ENCODE measurements at places on chromosomes 7 and 10.

DNA sequence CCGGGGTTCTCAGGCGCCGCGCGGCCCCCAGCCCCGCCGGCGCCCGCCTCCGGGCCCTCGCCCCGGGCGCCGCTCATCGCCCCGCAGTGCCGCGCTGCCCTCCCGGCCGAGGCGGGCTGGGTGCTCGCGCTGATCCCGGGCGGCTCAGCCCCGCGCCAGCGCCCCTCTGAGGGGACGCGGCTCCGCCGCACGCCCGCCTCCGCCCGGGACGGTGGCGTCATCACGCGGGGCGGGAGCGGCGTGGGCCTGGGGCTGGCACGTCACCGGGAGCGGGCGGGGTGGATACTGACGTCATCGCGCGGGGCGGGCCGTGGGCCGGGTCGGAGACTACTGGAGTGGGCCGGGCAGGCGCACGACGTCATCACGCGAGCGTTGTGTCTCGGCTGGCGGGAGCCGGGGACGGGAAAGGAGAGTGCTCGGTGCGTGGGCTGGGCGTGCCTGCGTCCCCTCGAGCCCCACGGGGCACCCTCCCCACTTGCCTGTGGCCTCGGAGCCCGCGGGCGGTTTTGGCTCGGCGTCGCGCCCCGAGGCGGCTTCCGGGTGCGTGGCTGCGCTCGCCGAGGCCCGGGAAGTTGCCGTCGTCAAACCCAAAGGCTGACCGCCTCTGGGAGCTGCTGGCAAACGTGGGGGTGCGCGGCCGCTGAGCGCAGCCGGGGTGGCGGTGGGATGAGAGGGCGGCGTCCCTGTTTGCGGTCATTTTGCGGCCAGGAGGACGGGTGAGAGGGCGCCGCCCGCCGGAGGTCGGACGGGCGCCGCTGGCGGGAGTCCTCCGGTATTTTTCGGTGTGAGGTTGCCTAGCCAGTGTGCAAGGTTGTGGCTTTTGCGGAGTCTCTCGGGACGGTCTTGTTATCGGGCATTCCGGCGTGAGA, at the start of gene ESYT2:
Gene ESYT2 (minus strand): TSS at position 168 of the 869 bp plus-strand sequence. CDS start 91 bp downstream, at position 77.
- DNase-seq, result peak; percentile 97

DNA sequence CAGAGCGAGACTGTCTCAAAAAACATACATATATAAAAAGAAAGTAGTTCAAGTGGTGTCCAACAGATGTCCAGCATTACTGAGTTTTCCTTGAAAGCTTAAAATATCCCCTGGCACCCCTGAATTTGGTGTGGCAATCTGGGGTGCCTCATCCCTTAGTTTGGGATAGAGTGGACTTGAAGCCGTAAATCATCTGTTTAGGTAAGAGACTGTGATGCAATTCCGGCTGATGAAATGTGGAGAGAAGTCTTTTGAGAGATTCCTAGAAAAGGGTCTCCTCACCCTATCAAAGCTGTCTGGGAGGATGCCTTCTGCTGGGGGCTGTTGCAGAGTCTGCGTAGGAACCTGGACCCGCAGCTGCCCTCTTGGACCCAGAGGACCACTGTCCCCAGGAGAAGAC, 408.0 kb downstream of the RPS24 start:
- no peak for DNase-seq

- no peak for DNase-seq
These were observed 10.0 kb downstream of the ST8SIA6 start for GRCh38 chr10:17444388-17444714.

DNA sequence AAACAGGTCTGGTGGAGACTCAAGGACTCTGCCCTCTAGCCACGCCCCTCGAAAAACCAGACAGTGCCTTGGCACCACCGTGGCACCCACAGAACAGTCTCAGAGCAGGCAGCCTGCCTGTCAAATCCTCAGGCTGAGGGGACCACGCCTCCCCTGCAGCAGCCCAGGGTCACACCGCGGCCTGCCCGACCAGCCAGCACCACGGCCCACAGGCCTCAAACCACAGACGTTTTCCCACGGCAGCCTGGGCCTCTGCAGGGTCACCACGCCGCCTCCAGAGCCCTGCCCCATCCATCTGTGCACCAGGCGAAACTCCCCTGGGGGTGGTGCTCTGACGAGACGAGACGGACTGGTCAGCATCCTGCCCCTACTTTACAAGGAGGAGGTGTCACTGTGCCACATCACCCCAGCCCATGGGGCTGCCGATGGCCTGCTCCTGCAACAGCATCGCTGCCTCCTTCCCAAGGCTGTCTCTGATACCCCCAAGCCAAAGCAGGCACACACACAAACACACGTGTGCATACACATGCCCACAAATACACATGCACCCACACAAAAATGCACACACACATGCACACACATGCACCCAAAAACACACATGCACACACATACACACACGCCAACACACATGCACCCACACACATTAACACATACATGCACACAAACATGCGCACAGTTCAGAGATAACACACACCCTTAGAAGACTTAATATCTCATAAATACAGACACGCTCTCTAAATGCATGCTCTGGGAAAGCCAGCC, 24.6 kb downstream of the PAPOLB start:
- no peak for DNase-seq

- DNase-seq, result no peak
These were observed 152.8 kb downstream of the CUBN start for GRCh38 chr10:16976803-16977202.

DNA sequence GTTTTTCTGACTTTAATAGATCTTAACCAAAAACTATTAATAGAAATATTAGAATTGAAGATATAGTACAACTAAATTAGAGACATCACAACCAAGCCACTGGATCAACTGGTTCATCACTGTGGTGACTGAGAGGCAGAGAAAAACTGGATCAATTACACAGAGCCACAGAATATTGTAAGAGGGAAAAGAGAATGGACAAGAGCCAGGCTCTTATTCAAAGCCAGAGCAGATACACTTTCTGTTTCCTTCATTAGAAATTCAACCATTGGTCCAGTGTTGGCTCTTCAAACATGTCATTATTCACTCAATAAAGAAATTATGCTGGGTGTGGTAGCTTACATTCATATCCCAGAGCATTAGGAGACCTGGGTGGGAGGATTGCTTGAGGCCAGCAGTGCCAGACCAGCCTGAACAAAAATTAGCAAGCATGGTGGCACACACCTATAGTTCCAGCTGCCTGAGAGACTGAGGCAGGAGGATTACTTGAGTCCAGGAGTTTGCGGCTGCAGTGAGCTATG, 295.1 kb downstream of the NEBL start:
- DNase-seq, result no peak

GRCh38 chr7:39360038-39360437, 206.2 kb upstream of the YAE1 start:
- DNase-seq, result no peak

GRCh38 chr7:129095258-129095657, 40.3 kb upstream of the TNPO3 start:
- no peak for DNase-seq

GRCh38 chr10:59894114-59894513, 12.2 kb downstream of the CCDC6 start:
- DNase-seq, result no peak

DNA sequence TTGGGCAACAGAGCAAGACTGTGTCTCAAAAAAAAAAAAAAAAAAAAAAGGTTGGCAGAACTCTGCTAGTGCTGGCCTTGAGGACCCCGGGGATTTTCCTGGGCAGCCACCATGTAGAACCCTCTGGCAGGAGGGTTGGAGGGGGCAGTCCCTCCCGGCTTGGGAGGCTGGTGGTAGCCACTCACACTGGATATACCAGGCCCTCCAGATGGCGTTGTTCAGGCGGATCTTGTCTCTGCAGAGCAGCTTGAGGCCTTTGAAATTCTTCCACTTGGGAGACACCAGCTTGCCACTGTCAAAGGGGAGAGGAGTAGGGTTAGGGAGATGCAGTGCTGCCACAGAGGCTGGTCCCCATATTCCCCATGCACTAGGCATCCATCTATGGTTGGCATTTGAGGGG, 8.4 kb downstream of the MLXIPL start:
- DNase-seq, result no peak

GRCh38 chr10:77969114-77969513, 42.6 kb upstream of the DLG5 start:
- no peak for DNase-seq

GRCh38 chr10:651692-652091, 37.8 kb downstream of the DIP2C start:
- DNase-seq, result no peak

- DNase-seq, result no peak
These were observed 82.7 kb downstream of the RGS10 start for GRCh38 chr10:119459681-119460340.

DNA sequence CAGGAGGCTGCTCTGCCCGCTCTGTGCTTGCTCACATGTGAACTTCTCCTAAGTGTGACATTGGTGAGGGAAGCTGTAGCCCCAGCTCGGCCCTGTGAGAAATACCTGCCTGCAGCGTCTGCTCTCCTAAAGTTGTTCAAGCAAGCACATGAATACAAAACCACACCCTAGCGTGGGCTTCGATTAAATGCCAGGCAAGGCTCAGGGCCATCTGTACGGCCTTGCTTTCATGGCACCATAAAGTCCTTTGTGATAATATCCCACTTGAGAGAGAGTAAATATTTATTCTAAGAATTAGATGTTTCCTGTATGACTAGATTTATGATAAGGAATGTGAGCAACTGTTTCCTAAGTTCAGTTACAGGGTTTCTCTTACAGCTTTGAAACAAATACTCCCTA, 262.8 kb upstream of the KLF14 start:
- no peak for DNase-seq

DNA sequence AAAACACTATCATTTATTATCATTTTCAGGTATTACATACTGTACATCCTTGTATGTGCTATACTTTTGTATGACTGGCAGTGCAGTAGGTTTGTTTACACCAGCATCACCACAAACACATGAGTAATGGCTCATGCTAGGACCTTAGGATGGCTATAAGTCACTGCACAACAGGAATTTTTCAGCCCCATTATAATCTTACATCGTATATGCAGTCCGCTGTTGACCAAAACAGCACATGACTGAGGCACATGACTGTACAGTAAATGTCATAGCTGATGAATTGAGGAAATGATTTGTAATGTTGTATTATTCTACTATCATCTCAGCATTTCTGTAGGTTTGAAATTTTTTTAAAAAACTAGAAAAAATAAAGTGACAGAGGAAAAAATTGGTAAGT, 38.6 kb downstream of the BPGM start:
- no peak for DNase-seq

- peak; percentile 8 for DNase-seq
These were observed 2.4 kb downstream of the TLL2 start for GRCh38 chr10:96511044-96511945.

GRCh38 chr10:22624287-22624738, 90.1 kb downstream of the PIP4K2A start:
- no peak for DNase-seq

- DNase-seq, result no peak
These were observed 20.9 kb downstream of the MORN4 start for GRCh38 chr10:97612386-97612785.

DNA sequence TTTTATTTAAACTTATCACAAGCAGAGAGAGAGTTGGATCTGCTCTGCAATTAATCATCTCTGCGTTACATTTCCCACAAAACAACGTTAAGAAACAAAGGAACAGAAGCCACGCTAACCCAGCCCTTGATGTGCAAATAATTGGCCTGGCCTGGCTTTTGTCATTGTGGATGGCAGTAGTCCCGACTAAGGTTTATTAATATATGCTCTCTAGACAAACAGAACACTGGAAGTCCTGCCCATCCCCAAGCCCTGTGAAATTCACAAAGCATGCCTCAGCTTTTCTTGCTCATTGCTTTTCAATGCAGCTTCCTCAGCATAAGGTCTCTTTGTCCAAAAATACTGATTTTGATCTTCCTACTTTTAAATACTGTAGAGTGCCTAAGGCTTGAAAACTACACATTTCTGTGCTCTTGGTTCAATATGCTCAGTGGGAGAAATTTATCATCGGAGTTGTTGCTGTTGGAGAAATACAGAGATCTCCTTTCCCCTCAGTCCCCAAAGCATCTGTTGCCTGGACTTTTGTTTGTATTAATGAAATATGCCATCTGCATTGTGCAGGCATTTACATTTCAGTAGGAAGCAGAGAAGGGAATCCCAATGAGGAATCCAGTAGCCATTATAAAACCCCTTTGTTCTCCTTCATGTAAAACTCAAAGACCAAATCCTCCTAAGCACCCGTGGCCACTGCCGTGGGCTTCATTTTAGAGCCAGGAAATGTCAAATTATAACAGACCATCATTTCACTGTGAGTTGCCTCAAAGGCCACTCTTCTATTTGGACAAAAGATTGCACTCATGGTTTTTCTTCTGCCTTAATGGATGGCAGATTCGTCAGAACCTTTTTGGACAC, 61.1 kb downstream of the SORCS1 start:
- no peak for DNase-seq

DNA sequence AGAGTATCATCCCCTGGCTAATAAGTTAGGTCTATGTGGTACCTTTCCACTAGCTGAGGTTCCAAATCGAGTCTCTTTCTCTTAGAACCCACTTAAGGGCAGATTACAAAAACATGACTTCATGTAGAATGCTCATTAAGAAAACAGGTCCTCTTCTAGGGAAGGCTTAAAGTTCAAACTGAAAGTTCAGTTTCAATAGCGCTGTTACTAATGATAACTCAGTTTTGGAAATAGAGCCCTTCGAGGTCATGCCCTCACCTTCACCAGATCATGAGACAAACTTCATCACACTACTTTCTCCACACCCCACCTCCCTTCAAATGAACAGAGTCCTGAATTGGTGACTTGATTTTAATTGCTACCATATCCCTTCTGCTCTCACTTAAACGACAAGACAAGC, 26.2 kb downstream of the HGF start:
- DNase-seq, result no peak

- no peak for DNase-seq
These were observed 373.9 kb upstream of the NFE2L3 start for GRCh38 chr7:25777969-25778708.

DNA sequence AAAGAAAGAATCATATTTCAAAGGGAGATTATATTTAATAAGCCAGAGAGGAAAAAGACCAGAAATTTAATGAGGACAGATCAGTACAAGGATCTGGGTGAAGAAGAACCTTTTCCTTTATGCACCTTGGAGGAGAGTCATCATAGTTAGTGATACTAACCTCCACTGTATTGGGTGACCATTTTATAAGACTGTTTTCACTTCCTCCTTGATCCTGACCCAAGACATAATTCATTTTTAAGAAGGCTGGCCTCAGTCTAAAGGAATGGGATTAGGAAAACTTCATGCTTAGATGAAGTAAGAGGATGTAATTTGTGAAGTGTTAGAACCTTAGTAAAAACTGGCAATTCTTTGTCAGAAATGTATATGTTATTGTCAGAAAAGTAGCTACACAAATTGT, 68.6 kb downstream of the ADAM22 start:
- DNase-seq, result no peak

DNA sequence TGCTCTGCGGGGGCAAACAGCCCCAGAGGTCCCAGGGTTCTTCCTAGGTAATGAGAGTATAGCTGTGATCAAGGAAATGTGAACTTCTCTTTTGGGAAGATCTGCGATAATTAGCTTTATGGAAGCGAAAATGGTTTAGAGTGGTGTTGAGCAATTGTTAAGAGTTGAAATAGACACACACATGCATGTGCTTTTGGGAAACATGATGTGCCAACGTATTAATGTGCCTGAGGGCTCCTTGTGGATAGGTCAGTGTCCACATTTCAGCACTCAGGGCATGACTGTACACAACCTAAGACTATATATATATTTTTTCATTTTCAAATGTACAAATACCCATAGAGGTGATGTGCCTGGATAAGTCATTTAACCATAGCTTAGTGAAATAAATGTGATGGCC, 67.0 kb downstream of the GSDME start:
- no peak for DNase-seq
